Kasumi-1 (cell line): ENCODE measurements at places on chromosomes 3 and 15.

GRCh38 chr3:4597208-4597985 lies 104.2 kb downstream of the ITPR1 start:
- no peak for DNase-seq

DNA sequence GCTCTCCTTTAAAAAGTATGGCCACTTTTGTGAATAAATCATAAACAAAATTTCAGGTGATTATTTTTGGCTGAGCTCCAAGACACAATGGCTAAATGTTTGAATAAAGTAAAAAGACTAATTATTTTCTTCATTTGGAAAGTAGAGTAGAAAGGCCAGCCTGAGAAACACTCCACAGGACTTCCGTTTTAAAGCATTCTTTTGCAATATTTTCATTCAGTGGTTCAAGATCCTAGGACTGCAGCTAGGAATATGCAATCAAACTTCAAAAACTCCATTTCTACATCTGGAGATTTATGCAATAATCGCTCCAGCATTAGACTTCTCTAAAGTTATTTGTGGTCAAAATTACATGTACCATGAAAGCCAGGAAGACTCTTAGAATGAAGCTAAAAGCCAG lies 62.8 kb downstream of the MECOM start:
- no peak for DNase-seq

DNA sequence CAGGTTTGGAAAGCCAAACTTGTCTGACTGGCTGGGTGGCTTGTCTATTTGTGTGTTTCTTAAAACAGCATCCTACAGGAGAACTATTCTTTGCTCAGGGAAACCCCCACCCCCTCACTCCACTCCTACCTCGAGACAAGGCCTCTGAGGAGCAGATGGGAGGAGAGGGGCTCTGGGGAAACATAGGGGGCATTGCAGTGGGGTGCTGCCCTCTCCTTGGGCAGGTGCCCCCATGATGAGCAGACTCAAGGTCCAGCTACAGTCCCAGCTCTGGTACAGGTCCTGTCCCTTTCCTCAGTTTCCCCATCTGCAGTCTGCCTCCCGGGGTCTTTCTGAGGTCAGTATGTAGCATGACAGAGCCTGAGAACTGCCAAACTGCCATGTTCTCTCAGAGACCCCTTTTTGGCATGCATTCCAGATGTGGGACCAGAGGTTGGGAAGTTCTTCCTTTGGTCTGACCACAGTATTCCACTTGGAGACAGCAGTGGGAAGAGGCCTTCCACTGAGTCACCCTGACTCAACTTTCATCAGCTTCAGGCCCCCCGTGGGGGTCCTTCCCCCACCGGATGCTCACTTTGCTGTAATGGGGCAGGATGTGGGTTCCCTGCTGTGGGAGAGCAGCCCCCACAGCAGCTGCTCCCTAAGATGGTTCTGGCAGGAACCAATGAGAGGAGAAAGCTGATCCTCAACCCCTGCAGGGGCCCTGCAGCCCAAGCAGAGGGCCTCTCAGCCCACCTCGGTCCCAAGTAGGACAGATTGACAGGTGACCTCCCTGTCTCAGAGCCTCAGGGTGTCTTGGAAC lies 32.3 kb upstream of the CYP11A1 start:
- DNase-seq: peak; percentile 16

- peak; percentile 88 for DNase-seq
These were observed 9.7 kb downstream of the EOMES start for GRCh38 chr3:27712136-27713077.

DNA sequence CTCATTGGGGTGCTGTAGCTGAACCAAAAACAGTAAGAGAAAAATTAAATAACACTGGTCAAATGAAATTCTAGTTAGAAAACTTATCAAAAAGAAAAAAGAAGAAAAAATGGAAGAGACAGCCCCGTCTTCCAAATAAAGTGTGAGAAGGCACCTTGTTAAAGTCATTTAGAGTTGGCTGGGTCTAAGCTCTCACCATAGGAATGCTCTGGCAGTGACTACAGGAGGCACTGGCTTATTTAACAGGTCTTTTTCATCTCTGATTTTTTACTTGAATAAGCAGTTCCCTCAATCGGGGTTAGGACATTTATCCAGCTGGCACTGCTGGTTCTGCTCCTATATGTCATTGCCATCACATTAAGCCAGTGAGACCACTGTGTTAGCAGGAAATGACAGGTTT lies 1.6 kb upstream of the ABI3BP start:
- no peak for DNase-seq

- peak; percentile 98 for DNase-seq
These were observed 74.3 kb downstream of the SIDT1 start for GRCh38 chr3:113606539-113607218.

DNA sequence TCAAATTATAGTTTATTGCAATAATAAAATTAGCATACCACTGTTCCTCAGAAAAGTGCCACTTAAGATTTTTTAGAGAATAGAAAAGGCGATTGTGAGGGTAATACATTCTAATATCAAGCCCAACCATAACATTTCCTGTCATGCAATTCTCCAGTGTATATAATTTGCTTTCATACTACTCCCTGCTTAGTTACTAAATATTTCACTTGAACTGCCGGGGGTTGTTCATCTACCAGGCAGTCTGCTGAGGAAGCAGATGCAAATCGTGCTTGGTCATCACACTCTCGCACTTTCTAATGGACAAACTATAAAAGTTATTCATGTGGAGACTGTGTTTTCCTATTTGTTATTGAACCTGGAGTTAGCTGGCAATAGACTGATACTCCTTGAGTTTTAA lies 645.6 kb upstream of the CBLB start:
- DNase-seq: no peak

DNA sequence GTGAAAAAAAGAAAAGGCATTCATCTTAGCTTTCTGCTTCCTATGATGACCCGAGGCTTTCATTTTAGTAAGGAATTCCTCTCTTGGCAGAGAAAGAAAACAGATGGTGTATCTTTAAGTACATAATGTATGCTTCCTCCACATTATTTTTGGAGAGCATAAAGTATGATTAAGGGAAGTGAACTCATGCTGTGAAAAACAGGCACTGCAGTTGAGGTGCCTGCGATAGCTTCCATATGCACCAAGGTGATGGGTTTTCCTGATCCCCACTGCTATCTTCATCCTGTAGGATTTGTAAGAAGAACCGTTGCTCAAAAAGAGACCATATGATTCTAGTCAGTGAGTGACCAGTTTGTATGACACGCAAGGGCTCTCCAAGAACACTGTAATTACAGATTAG lies 411.5 kb upstream of the MCTP2 start:
- no peak for DNase-seq

DNA sequence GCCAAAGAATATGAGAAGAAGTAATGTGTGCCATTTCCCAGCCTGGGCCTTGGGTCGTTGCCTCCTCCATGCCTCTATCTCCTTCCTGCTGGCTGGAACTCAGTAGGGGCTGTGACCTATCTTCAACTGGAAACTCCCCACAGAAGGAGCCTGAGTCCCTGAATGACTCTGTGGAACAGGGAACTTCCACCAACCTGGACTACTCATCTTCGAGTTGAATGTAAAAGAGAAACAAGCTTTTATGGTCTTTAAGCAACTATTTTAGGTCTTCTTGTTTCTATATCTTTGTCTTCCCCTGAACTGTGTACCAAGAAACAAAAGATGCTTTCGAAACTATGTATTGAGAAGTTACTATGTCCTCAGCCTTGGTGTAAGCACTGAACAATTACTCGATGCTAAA lies 355.3 kb upstream of the NR2F2 start:
- DNase-seq: no peak

DNA sequence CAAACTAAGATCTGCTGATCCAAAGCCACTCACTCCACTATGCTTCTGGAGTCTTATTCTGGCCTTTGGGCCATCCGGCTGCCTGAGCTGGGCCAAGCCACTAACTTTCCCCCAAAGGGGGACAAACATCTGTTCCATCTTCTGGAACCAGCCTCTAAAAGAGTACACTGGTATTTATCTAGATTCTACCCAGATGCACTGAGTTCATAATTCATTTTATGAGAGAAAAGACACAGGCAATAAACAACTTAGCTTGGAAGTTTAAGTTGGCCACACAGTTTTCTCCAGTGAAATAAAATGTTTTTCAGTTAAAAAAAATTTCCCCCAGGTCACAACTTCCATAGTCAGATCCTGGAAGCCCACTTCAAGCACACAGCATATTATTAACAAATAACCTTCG lies 80.1 kb upstream of the ARHGEF3 start:
- no peak for DNase-seq

- DNase-seq: no peak
These were observed 94.2 kb downstream of the ZBTB20 start for GRCh38 chr3:115052906-115053305.

DNA sequence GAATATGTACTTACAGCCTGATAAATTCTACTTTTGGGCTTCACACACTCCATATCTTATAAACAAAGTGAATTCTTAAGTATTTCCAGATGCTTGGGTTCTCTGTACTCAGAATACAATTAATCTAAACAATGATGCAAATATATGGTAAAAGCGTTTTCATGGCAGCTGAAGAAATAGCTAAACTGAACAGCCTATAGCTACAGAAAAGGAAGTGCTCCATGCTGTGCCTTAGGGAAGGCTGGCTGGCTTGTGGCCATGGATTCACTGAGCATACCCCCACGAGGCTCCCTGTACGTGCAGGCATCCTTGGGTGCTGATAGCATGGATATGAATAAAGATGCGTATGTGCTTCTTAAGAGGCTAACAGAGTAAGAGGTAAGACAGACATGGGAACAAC lies 264.0 kb downstream of the KLF13 start:
- DNase-seq: no peak

DNA sequence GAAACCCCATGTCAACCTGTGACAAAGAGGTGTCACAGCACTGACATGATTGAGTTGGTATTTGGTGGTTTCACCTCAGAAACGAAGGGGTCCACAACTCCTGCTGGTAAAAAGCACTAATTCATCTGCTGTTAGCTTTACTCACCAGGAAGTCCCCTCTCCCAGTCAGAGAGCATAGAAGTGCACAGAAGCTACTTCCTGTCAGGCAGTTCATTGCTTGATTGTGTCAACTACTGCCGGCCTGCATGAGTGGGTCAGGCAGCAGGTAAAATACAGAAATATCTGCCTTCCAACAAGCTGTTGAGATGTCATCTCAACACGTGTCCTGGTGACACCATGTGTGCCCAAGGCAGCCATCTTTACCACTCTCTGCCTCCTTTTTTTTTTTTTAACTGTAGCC lies 596.6 kb upstream of the NR2F2 start:
- no peak for DNase-seq

- no peak for DNase-seq
These were observed 270.0 kb downstream of the NAALADL2 start for GRCh38 chr3:175129126-175129525.

DNA sequence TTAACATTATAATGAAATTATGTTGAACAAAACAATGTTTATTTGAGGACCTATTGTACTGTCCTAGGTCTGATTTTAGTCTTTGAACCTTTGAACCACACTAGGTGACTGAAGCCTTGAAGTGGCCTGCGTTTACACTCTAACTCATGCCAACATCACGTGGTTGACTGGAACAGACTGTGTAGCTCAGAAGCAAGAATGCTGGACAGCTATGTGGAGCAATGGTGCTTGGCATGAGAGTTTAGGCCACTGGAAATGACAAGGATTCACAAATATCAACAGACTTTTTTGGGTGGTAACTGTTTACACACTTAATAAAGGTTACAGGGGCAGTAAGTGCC lies 391.5 kb downstream of the RAP2B start:
- DNase-seq: no peak

GRCh38 chr15:57566834-57567233 lies 24.9 kb upstream of the MYZAP start:
- no peak for DNase-seq

GRCh38 chr15:60073466-60073840 lies 69.3 kb downstream of the FOXB1 start:
- DNase-seq: no peak

GRCh38 chr3:71201939-71202338 lies 381.6 kb downstream of the FOXP1 start:
- DNase-seq: no peak
